ENCODE measurements at places on chromosomes 4 and X.
A peak's percentile ranks its signal among the peaks of the same experiment; 100 is the strongest.

DNA sequence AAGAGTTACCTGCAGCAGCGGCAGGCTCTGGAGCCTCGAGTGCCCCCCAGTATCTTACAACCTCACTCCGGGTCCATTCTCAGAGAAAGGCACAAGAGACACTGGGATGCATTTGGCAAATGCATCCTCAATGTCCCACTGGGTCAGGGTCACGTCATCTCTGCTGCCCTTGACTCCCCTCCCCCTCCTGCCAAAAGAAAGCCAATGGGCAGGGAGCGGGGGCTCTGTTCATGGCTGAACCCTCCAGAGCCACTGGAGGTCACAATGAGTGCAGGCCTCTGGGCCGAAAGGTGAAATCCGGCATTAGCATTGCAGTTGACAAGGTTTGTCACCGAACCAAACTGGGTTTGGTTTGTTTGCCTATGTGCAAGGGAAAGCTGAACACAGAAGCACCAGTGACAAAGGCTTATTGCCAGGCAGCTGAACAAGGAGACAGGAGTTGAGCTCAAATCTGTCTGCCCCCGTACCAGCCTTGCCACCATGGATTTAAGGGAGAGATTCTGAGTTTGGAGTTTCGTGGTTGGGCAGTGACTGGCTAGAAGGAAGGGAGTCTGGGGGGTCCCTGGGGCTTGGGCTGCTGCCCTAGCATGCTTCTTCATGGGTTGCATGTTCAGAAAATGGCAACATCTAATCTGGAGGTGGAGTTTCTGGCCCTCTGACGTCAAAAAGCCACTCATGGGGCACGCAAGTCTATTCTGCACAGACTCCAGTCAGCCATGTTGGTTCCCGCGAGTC, 64.3 kb downstream of the HTRA3 start:
- DNase-seq, result no peak

GRCh38 chr4:141746026-141746425, 109.6 kb downstream of the IL15 start:
- DNase-seq, result no peak

DNA sequence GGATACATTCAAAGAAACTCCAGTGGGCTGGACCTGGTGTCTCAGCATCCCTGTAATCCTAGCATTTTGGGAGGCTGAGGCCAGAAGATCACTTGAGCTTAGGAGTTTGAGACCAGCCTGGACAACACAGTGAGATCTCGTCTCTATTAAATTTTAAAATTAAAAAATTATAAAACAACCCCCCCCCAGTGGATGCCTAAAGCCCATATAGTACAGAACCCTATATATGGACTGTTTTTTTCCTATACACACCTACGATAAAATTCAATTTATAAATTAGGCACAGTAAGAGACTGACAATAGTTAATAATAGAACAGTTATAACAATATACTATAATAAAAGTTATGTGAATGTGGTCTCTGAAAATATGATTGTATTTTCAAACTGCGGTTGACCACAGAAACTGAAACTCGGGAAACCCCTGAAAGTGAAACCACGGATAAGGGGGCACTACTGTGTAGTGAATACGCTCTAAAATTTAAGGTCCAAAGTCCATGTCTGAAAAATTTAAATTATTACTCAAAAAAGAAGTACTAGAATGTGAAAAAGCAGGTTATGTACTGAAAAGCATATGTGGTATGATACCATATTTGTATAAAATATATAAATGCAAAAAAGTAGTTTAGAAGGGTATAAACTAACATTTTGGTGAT, 2.0 kb downstream of the SMIM14 start:
- peak; percentile 15 for DNase-seq

- no peak for DNase-seq
Measured at GRCh38 chr4:36288731-36289426, 7.5 kb downstream of the DTHD1 start.

GRCh38 chrX:44152852-44153251, 179.7 kb upstream of the NDP start:
- DNase-seq, result no peak

GRCh38 chrX:107117993-107118321, 665 bp downstream of the RBM41 start:
- DNase-seq, result no peak

DNA sequence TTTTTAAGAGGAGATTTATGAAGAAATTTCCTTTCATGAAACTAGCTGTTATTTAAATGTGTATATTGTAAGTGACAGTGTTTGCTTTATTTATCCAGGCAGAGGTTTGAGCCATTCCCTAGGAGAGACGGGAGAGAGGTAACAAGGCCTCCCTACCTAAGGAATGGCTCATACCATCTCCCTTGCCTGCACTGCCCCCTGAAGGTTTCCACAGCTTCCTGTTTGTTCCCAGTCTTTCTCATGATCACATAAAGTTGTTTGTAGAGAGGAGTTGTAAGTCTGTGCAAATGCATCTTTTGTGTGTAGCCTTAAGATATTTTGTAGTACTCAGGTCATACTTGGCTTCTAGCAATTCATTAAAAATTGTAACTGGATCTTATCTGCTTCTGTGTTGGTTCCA, 1504.5 kb upstream of the PCDH10 start:
- DNase-seq, result no peak

DNA sequence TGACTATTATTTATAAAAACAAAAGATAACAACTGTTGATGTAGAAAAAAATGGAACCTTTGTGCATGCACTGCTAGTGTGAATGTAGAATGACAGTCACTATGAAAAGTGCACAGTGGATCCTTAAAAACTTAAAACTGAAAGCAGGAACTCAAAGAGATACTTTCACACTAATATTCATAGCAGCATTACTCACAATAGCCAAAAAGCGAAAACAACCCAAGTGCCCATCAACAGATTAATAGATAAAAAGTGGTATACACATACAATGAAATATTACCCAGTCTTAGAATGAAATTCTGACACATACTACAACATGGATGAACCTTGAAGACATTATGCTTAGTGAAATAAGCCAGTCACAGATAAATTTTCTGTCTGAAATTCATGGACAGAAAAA, 23.8 kb downstream of the CENPC start:
- no peak for DNase-seq

DNA sequence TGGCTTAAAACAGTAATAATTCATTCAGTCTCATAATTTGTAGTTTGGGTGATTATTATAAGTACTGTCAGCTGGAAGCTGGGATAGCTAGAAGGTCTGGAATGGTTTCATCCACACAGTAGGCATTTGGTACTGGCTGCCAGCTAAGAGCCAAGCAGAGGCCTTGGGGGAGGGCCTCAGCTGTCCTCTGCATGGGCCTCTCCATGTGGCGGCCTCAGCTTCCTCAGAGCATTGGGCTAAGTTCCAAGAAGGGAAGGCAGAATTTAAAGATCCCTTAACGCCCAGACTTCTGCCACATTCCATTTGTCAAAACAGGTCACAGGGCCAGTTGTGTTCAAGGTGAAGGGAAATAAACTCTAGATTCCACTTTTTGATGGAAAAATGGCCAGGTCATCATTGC, 93.3 kb downstream of the NEUROG2 start:
- DNase-seq, result no peak

DNA sequence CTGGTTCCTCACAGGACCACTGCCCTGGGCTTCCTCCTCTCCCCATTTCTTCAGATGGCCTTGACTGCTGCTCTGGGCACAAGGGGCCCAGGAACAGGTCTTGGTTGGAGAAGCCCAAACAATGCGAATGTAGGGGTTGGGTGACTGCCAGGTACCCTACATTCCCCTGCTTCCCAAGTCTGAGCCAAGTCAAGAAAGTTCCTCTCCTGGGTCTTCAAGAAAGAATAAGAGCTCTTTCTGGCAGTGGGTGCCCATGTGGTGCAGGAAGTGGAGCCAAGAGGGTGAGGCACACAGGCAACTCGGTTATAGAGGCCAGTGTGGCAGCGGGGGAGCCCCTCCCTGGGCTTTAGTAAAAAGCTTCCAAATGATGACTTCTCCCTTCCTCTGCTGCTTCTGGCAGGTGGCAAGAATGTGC, 2.7 kb downstream of the SLC34A2 start:
- no peak for DNase-seq

GRCh38 chr4:692771-693554, 4.0 kb upstream of the SLC49A3 start:
- DNase-seq, result no peak

Measured in central memory CD4-positive, alpha-beta T cell (primary cell).